ENCODE measurements at places on chromosomes 2 and 18.

- no peak for DNase-seq
These were observed 10.1 kb upstream of the ID2 start for GRCh38 chr2:8671802-8672201.

- DNase-seq = no peak
These were observed 138.6 kb upstream of the RGPD4 start for GRCh38 chr2:107688135-107688534.

DNA sequence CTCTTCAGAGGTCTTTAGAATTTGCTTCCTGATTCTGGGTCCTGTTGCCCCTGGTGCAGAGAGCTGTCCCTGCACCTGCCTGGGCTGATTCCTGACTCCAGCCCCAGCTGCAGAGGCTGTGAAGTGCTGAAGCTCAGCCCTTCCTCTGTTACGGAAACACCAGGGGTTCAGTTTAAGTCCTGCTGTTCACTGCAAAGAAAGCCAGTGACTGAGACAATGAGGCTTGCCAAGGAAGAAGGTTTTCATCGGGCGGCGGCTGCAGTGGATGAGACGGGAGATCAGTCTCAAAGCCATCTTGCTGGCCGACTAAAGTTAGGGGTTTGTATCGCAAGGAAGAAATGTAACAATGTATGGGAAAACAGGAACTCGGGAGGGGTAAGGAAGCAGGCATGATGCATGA, 142.4 kb upstream of the ZNF236 start:
- DNase-seq = no peak

DNA sequence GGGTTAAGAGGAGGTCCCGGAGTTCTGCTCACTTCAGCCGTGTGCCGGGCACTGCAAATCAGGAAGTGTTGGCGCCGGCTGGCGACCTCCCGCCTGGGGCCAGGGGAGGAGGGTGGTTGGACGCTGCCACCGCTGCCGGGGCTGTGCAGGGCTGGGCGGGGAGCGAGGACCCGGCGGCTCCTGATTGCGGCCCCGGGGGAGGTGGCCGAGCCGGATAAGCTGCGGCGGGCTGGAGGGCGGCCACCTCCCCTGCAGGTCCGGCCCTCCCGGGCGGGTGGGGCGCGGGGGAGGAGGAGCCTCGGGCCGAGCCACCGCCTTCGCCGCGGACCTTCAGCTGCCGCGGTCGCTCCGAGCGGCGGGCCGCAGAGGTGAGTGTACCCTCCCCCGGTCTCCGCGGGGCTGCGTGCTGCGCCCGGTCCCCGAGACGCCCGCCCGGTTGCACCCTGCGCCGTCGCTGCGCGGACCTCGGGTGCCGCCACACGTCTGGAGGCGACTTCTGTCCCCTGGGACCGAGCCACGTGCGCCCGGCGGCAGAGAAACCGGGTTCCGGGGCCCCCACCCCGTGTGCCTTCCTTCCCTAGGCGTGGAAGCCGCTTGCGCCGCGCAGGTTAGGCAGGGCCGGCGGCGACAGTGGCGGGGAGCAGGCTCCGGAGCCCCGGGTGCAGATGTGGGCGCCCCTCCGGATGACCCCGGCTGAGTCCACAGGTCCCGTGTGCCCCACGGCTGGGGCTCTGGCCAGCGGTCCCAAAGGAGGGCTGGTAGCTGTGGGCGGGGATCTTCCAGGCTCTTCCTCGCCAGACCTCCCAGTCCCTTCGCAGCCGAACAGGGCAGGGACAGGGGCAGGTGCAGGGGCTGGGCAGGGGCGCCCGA, at the start of gene STEAP3:
STEAP3 (plus strand) TSS at position 314 of the 870 bp plus-strand sequence. CDS start 7,179 bp downstream, outside the sequence.
- DNase-seq = peak; percentile 56

GRCh38 chr2:61967262-61967661, 61.8 kb downstream of the COMMD1 start:
- no peak for DNase-seq

GRCh38 chr18:3538954-3539617, 89.1 kb downstream of the TGIF1 start:
- DNase-seq = peak; percentile 20

DNA sequence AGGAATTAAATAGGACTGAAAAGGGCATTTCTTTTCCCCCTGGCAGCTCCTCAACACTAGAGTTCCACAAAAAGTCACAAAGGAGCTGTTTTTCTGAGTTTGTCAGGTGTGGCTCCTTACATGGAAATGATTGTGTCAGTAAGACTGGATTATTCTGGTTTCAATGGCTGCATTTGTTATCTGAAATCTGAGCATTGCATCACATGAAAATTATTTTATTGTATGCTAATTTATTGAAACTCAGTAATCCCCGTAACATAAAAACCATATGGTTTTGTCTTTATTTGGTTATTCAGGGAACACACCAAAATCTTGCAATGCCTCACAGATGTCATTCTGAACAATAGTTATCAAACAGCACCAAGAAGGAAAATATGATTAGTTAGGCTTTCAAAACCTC, 439.7 kb upstream of the TNP1 start:
- DNase-seq = no peak

Data from T47D (cell line).